Activated naive CD4-positive, alpha-beta T cell (primary cell): ENCODE measurements at places on chromosomes 11 and 22.

DNA sequence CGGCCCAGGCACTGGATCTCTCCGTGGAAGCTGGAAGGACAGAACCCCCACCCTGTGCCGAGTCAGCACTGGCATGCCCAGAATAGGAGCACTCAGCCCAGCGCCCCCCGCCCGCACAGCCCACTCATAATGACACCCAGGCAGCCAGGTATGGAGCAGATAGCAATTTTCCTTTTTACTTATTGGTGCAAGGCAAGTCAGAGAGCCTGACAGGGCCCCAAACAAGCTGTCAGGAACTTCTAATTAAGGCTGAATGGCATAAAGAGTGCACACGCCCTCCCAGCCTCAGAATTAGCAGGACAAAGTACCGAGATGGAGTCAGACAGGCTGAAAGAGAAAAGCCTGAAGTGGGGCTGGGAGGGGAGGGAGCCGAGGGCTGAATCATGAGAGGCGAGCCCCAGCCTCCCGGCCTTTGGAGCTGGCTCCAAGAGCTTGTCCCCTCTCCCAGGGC is 76.9 kb downstream of the DSCAML1 start:
- no peak for DNase-seq

- no peak for DNase-seq
Observed at GRCh38 chr22:50292643-50293440, 14.6 kb downstream of the PLXNB2 start.

- no peak for DNase-seq
Observed at GRCh38 chr11:33668468-33668825, 32.2 kb downstream of the C11orf91 start.

DNA sequence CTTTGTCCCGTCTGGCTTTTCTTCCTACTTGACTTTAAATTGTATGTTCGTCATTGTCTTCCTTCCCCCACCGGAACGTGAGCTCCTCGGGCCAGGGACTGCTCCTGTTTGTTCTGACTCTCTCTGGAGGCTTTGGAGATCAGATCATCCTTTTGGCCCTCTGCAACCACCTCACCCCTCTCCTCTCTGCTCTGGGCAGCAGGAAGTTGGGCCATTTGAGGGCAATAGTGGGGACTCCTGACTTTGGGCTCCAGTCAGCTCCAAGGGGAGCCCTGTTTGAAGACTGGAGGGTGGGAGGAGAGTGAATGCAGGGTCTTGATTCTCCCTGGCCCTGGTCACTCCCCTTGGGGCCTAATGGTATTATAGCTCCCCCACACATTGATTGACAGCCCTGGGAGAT is 186.3 kb upstream of the B3GAT1 start:
- no peak for DNase-seq

GRCh38 chr22:44927463-44928135 is 82.2 kb downstream of the PHF21B start:
- no peak for DNase-seq

DNA sequence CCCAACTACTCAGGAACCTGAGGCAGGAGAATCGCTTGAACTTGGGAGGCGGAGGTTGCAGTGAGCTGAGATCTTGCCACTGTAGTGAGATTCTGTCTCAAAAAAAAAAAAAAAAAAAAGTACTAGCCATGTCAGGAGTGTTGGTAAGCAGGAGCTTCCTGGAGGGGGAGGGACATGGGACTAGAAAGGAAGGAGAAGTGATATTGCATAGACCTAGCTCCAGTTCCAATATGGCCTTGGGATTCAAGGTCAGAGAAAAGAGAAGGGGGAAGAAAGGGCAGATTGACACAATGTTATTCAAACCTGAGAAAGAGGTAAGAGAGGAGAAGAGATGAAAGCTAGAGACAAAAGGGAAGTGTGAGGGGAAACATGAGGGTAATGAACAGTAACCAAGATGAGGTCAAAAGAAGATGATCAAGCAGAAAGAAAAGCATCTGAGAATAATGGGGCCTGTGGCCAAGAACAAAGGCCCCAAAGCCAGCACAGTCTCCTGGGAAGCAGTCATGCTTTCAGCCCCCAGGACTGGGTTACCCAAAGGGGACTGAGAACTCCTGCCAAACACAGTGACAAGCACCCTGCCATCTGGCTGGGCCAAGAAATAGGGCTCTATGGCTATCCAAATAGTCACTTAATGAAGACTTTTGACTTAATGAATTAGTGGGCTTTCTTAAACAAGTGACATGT is 51.7 kb upstream of the FTH1 start:
- DNase-seq: no peak

DNA sequence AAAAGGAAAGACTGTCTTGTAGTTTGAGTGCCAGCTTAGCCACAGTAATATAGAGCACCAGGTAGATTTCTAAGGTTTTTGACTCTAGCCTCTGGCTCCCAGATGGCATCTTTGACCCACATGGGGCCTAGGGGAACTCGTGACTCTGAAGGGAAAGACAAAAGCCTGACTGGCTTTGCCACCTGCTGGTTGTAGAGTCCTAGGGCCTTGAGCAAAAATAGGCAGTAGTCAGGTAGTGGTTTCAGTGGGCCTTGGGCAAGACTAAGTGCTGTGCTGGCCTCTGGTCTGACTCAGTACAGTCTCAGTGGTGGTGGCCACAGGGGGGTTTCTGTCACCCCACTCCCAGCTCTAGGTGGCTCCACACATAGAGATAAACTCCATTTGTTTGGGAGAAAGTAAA is 349.4 kb downstream of the FAM181B start:
- no peak for DNase-seq

DNA sequence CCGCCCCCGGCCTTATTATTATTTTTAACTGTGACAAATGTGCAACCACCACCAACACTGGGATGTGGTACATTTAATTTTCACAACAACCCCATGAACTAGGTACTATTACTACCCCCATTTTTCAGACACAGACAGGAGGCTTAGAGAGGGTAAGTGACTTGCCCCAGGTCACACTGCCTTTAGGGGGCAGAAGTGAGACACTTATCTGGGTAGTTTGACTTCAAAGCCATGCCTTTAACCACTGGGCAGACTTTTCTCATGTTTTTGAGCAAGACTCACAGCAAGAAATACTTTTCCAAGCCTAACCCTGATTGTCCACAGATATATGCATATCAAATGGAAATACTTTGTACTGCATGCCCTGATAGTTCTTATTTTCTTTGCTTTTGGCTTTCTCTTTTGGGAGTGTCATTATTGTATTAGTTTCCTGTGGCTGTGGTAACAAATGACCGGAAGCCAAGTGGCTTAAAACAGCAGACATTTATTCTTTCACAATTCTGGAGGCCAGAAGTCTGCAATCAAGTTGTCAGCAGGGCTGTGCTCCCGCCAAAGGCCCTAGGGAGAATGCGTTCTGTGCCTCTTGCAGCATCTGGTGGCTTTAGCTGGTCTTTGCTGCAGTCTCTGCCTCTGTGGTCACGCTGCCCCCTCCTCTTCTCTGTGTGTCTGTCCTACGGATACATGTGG is 110.8 kb downstream of the GRIK4 start:
- no peak for DNase-seq

DNA sequence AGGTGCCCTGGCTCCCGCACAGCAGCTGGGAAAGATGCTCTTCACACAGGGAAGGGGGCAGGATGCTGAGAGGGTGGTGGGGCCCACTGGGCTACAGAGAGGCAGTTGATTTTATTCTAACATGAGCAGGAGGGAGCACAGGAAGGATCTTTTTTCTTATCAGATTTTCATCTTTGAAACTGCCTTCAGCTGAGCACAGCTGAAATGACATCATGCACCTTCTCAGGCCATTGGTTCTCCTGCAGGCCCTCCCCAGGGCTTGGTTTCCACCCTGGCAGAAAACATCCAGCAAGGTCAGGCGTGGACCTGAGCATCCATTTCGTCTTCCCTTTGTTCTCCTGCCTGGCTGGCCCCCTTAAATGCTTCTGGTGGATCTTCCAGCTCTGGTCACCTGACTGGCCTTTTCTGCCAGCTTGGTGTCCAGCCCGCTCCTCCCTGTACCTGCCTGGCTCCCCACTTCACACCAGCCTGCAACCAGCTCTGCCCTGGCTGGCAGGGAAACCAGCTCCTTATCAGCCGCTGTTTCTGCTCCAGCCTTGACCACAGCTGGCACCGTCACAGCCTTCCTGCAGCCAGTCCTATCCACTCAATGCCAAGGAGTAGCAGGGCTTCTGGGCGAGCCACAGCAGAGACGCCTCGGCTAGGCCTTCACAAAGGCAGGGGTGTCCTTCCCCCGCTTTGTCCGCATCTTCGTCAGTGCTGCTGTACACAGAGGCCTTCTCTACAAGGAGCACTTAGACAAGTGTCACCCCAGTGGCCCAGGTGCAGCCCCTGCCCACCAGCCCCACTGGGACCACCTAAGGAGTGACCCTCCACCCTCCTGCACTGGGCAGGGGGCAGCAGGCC is 36.5 kb downstream of the TOM1 start:
- no peak for DNase-seq

DNA sequence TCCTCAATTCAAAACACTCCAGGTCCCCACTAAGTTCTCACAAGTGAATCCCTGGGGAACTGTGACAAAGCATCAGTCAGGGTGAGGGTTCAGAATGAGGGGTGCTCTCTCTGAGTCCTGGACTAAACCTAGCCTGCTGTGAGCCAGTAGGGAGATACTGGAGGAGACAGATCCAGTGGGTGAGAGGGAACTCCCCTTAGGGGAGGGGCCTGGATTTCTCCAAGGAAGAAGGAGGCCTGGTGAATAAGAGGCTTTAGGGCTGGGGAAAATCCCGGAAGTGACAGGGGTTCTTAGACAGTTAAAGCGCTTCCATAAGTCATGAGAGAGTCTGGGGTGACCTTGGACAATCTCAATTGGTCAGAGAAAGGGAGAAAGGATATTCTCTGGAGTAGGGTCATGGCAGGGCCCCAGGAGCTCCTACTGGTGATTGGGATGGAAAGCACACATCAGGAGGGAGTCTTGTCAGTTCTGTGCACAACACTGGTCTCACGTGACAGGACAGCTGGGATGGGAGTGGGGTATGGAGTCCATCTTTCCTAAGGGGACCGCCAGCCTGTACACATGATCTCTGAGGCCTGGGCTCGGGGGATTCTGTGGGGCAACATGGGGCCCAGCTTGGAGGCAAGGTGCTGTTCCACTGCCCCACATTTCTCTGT is 1.5 kb downstream of the TBC1D10A start:
- DNase-seq: no peak

- no peak for DNase-seq
Observed at GRCh38 chr11:104163100-104164027, 583 bp downstream of the PDGFD start.

DNA sequence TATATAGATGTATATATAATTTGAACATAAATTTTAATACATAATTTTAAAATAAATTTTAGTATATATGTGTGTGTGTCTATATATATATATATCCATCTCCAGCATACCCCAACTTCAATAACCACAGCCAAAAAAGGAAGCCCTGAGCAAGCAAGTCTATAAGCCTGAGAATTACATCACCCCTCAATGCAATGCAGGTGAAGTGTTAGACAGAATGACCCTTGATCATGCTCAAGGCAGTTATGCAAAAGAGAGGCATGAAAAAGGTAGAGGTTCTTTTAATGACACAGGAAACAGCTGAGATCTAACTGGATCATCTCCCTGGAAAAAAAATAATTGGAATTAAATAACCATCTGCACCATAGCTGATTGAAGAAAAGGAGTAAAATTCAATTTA is 557.9 kb upstream of the ANO5 start:
- DNase-seq: no peak

GRCh38 chr22:37748659-37749058 is 51.8 kb downstream of the TRIOBP start:
- DNase-seq: no peak

- DNase-seq: peak; percentile 10
Observed at GRCh38 chr11:57513911-57514537, 1.5 kb downstream of the SLC43A1 start.

- no peak for DNase-seq
Observed at GRCh38 chr11:121231576-121232278, 60.8 kb upstream of the SC5D start.

DNA sequence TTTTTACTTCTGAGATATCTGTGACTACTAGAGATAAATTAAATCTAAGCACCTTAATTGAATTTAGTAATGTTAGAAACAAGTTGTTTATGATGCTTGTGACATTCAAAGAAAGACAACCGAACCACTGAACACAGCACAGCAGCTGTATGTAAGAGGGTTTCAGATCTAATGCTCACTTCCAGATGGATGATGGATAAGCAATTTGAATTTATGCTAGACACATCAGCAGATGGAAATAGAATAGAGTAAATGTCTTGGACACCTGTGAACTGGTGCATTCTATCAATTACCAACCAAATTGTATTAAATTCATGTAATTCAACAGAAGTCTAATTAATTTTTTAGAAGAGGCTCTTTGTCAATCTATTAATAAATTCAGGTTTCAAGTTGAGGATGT is 306.3 kb downstream of the CNTN5 start:
- no peak for DNase-seq

DNA sequence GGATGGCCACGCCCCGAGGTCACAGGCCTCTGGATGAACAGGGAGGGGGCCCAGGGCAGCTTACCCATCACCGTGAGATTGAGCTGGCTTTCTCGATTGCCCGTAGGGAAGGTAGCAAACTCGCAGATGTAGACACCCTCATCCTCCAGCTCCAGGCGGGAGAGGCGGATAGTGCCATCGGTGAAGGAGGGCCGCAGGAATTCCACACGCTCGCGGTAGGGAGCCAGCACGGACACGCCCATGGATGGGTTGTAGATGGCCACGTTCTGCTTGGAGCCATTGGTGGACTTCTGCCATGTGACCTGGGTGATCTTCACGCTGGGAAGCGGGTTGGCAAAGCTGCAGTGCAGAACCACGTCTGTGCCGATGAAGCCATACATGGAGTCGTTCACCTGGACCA is 50.6 kb downstream of the NECTIN1 start:
- no peak for DNase-seq

GRCh38 chr22:49737101-49737551 is 90.5 kb downstream of the BRD1 start:
- DNase-seq: no peak

GRCh38 chr11:71279916-71280645 is 27.7 kb upstream of the SHANK2 start:
- DNase-seq: no peak

DNA sequence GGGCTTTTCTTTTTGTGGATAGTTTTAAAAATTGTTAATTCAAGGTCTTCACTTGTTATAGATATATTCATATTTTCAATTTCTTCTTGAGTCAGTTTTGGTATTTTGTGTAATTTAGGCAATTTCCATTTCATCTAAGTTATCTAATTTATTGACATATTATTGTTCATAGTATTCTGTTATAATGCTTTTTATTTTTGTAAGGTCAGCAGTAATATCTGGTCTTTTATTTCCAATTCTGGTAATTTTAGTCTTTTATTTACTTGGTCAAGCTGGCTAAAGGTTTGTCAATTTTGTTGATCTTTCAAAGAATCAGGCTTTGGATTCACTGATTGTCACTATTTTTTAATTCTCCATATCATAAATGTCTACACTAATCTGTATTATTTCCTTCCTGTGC is 60.1 kb downstream of the HORMAD2 start:
- no peak for DNase-seq

DNA sequence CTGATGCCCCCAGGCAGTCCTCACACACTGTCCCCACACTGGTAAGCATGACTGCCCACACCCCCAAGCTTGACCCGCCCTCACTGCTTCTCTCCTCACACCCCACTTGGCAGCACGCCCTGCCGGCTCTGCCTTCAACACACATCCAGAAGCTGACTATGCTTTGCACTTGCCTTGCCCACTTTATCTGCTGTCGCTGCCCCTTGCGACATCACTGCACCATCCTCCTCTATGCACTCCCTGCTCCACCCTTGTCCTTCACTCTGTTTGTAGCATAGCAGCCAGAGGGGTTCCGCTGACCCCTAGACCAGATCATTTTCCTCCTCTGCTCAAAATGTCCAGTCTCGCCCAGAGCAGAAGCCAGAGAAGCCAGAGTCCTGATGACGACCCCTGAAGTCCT is 25.3 kb upstream of the SLC25A1 start:
- DNase-seq: no peak
